ENCODE measurements at places on chromosomes 7 and 10.

DNA sequence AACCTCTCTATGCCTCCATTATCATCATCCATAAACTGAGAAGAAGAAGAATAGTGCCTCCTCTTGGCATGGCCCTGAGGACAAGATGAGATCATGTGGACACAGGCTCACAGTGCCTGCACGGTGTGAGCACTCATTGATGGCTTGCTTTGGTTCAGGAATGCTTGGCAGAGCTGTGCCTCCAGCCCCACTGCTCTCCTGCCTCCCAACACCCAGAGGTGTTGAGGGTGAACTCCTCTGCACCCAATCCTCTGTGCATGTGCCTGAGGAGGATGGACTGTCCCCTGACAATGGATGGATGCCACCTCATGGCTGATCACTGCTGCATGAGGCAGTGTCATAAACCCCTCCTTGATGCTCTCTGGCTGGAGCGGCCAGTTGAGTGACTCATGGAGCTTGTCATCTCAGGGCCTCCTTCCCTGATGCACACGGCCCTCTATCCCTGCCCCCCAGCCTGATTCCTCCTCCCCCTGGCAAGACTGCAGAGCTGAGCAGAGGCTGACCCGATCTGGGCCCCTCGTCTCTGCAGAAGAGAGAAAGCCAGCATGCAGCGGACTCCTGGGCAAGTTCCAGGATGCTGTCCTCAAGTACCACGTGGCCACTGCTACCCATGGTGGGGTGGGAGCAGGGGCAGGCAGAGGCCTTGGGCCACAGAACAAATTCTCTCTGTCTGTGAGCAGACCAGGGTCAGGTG is 136.3 kb downstream of the KCNMA1 start:
- DNase-seq = no peak

- DNase-seq = no peak
Measured at GRCh38 chr10:128739930-128740329, 613.7 kb upstream of the MKI67 start.

GRCh38 chr10:14571866-14572507 is 202.7 kb downstream of the FAM107B start:
- peak; percentile 69 for DNase-seq

DNA sequence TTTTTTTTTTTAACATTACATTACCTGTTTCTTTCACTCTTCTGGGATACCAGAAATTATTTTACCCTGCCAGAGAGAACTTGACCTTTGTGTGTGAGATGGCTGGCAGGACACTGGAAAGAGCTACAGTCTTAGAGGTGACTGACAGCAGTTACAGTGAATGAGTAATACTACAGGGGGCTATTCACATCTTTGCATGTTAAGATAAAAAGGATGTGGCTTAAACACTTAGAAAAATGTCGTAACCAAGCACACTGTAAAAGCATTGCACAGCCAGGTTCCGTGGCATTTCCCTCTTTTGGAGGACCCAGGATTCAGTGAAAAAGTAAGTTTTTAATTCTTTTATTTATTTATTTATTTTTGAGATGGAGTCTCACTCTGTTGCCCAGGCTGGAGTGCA is 18.8 kb upstream of the TBC1D12 start:
- no peak for DNase-seq

GRCh38 chr7:20269726-20270125 is 52.5 kb upstream of the MACC1 start:
- DNase-seq = no peak

GRCh38 chr7:45702751-45703150 is 128.6 kb downstream of the ADCY1 start:
- no peak for DNase-seq

DNA sequence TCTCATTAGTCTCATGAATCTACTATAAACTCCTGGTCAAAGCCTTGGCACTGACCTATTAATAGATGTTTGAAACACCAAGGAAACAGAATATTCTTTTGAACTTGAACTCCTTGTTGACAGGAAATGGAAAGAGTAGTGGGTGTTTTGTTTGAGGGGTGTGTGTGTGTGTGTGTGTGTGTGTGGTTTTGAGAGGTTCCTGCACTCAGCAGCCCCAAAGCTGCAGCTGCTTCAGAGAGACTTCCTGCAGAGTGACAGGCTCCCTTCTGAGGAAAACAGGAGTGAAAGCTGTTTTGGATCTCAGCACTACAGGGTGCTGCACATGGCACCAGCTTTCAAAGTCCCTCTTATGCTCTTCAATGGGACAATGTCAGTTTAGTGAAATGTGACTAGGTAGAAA is 546.5 kb upstream of the STEAP1 start:
- no peak for DNase-seq

GRCh38 chr7:42162560-42163325 is 74.3 kb downstream of the GLI3 start:
- no peak for DNase-seq

GRCh38 chr10:130045091-130045652 is 65.5 kb downstream of the C10orf143 start:
- DNase-seq = no peak

DNA sequence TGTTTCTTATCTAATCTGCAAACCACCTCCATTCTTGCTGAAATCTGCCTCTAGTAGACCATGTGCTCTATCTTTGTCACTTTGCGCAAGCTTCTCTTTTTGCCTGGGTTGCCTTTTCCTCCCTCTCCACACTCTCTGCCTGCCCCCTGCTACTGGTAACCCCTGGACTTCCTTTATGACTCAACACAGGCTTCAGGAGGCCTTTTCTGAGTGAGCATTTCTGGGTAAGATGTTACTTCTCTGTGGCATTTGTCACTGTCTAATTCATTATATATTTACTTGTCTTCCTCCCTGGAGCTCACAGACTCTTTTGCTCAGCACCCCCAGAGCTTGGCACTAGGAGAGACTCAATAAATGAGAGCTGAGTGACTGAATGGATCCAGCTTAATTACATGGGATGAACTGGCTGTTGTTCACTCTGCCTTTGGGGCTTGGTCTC is 8.4 kb downstream of the GOLGA7B start:
- no peak for DNase-seq

- no peak for DNase-seq
Measured at GRCh38 chr10:75736151-75736640, 304.8 kb downstream of the LRMDA start.

Data from GM12865 (cell line).